Type B pancreatic cell (in vitro differentiated cells): ENCODE measurements at places on chromosomes 1 and 21.

- no peak for DNase-seq
These were observed 8.0 kb downstream of the OSBPL9 start for GRCh38 chr1:51624855-51625254.

DNA sequence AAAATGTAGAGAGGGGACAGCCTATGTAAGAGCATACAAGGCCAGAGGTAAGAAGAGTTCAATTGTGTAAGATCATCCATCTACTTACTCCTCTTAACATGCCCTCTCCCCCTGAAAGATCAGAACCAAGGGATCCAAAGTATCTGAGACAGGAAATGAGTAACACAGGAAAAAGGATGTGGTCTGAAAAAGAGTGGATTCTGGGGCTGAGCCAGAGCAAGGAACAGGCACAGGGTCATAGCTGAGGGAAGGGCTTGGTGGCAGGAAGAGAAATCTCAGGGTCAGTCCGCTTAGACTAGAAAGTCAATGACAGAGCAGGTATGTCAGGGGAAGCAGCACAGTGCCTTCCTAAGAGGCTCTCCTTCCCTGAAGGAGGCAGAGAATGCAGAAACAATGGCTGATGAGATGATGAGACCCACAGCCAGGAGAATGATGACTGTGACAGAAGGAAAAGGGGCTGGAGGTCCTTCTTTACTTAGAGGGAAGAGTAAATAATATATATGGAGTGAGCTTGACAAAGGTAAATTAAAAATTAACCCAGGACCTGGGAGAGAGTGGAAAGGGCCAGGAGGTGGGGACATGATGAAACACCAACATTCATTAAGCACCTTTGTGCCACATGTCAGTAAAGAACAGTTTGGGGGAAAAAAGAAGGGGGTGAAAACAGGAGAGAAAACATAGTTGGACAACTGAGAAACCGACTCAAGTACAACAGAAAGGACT, 26.2 kb upstream of the A3GALT2 start:
- no peak for DNase-seq

GRCh38 chr1:211280910-211281309, 21.7 kb downstream of the RCOR3 start:
- no peak for DNase-seq

- no peak for DNase-seq
These were observed 66.1 kb upstream of the ADAM30 start for GRCh38 chr1:119962296-119962968.

DNA sequence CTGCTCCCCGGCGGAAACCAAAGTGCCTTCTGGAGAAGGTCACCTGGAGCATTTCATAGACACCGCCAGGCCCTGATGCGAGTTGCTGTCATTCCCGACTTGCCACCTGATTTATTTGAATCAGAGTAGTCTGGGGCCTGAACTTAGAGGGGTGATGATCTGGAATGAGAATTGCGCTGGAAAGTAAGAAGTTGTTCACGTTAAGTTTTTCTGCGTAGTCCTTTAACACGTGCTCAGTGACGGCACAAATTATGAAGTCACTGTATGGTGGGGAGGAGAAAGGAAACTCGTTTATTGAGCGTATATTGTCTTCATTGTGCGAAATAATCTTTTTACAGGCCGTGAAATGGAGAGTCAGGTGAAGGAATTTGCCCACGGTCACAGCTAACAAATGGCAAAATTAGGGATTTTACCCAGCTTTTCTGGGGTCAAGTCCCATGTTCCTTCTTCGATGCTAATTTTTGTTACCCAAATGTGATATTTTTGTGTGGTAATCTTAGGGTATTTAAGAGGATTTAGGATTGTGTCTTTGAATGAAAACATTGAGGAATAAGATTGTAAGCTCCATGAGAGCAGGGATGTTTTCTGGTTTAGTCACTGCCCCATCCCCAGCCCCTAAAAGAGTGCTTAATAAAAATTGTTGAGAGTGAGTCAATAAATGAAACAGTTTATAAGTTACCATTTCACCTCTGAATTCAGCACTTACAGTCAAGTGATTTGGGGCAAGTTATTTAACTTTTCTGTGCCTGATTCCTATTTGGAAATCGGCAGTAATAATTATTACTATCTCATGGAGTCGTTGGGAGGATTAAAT, 46.4 kb upstream of the NBL1 start:
- DNase-seq: no peak
